Kasumi-1 (cell line): ENCODE measurements at places on chromosomes 13 and 19.

DNA sequence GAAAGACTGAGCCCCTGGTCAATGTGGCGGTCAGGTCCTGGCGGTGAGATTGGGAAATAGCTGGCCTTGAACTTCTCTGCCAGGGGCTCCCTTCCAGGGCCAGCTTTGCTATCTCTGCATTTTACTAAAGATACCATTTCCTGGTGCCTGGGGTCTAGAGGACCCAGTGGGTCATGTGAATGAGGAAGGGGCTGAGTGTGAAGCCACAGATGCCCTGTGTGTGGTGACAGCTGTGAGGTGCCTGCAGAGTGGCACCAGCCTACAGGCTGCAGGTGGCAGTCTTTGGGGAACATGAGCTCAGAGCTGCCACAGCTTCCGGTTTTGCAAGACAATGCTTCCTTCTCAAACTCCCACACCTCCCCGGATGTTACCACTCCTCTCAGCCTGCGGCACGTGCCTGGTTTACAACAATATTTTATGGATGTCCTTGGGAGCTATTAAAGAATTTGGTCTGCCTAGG is 5.2 kb upstream of the MLNR start:
- peak; percentile 97 for DNase-seq

DNA sequence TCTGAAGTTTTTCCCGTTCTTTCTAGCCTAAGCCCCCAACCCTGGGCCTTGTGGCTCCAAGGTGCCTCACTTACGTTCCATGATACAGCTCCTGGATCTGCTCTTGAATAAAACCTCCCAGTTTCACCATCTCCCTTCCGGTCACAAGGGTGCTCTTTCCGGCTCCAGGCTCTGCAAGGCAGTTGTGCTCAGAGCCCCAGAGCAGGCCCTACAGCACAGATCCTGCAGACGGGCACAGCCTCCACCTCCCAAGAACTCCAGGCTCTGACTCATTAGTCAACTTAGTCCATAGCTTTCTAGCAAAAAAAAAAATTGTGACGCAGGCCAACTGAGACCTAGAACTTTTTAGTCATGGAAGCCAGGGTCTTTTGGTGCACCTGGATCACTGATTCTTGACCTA is 33.9 kb upstream of the SLC7A10 start:
- peak; percentile 86 for DNase-seq

DNA sequence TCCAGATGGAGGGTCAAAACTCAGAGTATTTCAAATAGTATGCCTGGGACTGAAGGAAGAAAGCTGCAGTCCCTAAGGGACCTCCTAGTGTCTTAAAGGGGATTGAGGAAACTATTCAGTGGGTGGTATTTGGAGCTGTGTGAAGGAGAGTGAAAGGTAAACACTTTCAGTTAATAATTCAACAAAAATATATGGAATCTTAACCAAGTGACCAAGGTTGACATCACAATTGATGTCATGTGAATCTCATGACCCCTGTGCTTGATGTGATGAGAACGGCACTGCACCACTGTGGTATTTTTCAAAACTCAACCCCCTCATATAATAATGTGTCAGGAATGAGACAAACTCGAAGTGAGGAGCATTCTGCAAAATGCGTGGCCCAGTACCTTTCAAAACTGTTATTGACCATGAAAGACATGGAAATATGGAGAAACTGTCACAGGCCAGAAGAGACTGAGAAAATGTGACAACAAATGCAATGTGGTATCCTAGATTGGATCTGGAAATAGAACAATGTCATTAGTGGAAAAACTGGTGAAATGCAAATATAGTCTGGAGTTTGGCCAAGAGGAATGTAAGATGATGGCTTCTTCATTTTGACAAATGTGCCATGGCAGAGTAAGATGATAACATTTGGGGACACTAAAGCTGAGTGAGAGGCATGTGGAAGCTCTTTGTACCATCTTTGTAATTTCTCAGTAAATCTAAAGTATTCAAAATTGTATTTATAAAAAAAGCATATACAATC is 553.9 kb downstream of the RFC3 start:
- no peak for DNase-seq

DNA sequence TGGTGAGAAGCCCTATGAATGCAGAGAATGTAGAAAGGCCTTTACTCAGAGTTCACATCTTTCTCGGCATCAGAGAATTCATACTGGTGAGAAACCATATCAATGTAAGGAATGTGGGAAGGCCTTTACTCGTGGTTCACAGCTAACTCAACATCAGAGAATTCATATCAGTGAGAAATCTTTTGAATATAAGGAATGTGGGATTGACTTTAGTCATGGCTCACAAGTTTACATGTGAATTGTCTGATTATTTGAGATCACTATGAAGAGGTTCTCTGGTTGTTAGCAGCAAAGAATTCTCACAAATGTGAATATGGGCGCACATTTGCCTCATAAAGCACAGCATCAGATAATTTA is 43.7 kb downstream of the ZNF585A start:
- DNase-seq = no peak

- no peak for DNase-seq
These were observed 2.3 kb upstream of the ADAMTS10 start for GRCh38 chr19:8612807-8613171.

- DNase-seq = no peak
These were observed 3.7 kb upstream of the TMEM272 start for GRCh38 chr13:51848674-51849073.

GRCh38 chr13:24614306-24615080 is 65.7 kb upstream of the ATP12A start:
- no peak for DNase-seq

GRCh38 chr13:95579303-95579702 is 26.8 kb downstream of the CLDN10 start:
- no peak for DNase-seq

GRCh38 chr13:22320991-22321390 is 650.1 kb downstream of the FGF9 start:
- DNase-seq = no peak
